ENCODE measurements at places on chromosomes 2 and 18.

DNA sequence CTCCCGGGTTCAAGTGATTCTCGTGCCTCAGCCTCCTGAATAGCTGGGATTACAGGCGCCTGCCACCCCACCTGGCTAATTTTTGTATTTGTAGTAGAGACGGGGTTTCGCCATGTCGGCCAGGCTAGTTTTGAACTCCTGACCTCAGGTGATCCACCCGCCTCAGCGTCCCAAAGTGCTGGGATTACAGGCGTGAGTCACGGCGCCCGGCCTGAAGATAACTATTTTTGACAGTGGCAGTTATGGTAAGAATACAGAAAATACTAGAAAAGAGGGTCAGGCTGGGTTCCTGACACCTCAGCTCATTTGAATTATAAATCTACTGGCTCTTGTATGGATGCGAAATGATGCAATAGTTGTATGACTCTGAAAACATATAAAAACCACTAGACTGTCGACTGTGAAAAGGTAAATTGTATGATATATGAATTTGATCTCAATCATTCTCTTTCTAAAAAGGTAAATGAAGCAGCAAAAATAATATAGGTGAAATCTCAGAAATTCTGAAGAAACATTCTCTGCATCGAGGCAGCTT lies 11.1 kb upstream of the DGKD start:
- no peak for DNase-seq

- no peak for DNase-seq
Observed at GRCh38 chr2:52145005-52145404, 1113.1 kb upstream of the NRXN1 start.

GRCh38 chr2:187408926-187409325 lies 39.1 kb downstream of the CALCRL start:
- no peak for DNase-seq

DNA sequence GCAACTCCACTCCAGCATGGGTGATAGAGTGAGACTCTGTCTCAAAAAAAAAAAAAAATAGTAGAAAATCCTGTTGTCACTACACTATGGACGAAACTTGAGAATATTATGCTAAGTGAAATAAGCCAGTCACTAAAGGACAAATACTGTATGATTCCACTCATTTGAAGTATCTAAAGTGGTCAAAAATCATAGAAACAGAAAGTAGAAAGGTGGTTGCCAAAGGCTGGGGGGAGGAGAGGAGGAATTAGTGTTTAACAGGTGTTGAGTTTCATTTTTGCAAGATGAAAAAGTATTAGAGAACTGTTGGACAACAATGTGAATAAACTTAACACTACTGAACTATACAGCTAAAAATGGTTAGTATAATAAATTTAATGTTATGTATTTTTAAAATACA lies 18.8 kb upstream of the RMP24 start:
- no peak for DNase-seq

All from stimulated activated CD4-positive, alpha-beta T cell treated with anti-CD3 and anti-CD28 coated beads, Interleukin-15, amount 100 ng/mL, for 1 hour (primary cell).